Naive thymus-derived CD8-positive, alpha-beta T cell (primary cell): ENCODE measurements at places on chromosomes 12 and 14. TPM values are rescaled to one million over a fixed set of nuclear protein-coding genes. Genes with fewer than 3 reads are reported as not detected.

- DNase-seq = no peak
Observed at GRCh38 chr14:71438684-71439083, 493.5 kb upstream of the RGS6 start.

SLC38A1 gene
- 343 TPM for total RNA-seq

- no peak for DNase-seq
Observed at GRCh38 chr12:57162553-57163125, 15.2 kb upstream of the LRP1-AS start.

GRCh38 chr12:109987615-109988014 lies 8.6 kb downstream of the GIT2 start:
- DNase-seq = no peak

C12orf56 gene
- not detected for total RNA-seq

FICD gene
- 4.6 TPM for total RNA-seq

GRCh38 chr12:124716208-124717130 lies 147.2 kb downstream of the SCARB1 start:
- no peak for DNase-seq

GRCh38 chr12:113368331-113368730 lies 9.9 kb downstream of the PLBD2 start:
- no peak for DNase-seq

GRCh38 chr12:109619002-109619604 lies 45.5 kb downstream of the MVK start:
- no peak for DNase-seq

GRCh38 chr12:3328081-3328480 lies 162.9 kb upstream of the PRMT8 start:
- DNase-seq = no peak

DNA sequence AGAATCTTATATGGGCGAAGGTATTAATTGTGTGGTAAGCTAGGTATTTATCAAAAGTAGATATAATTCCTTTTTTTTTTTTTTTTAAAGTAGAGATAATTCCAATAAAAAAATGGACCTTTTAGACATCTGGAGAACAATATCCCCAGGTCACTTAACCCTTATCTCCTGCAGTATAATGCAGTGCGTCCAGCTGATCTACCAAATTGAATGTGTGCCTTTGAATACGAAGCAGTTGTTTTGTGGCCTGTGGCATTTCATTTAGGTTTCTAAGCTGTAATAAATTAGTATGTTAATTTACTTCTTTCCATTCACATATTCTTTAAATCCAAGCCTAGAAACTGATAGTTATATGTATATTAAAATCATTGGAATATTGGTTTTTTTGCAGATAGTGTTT lies 3.1 kb downstream of the FUT8 start:
- DNase-seq = no peak

- DNase-seq = no peak
Observed at GRCh38 chr14:32623300-32624093, 294.4 kb downstream of the AKAP6 start.

DNA sequence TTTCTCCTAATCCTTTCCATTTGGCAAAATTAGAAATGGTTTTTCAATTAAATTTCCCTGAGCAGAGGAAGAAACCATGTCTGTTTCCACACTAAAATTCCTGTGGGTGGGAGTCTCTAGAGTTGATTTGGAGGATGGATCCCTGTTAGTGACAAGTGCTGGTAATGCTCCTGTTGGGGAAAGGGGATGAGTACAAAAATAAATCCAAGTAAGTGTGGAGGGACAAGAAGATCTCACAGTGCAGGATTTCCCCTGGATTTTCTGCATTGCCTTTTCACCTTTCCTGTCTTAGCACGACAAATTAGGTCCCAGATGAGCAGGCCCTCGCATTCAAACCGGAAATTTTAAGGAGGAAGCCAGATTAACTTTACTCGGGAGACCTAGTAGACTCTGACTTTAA lies 107.5 kb downstream of the DAD1 start:
- no peak for DNase-seq

- DNase-seq = no peak
Observed at GRCh38 chr12:16220120-16220519, 57.4 kb downstream of the SLC15A5 start.

PPP2R5C gene
- 418 TPM for total RNA-seq

MGP gene
- total RNA-seq = 4.1 TPM

DNA sequence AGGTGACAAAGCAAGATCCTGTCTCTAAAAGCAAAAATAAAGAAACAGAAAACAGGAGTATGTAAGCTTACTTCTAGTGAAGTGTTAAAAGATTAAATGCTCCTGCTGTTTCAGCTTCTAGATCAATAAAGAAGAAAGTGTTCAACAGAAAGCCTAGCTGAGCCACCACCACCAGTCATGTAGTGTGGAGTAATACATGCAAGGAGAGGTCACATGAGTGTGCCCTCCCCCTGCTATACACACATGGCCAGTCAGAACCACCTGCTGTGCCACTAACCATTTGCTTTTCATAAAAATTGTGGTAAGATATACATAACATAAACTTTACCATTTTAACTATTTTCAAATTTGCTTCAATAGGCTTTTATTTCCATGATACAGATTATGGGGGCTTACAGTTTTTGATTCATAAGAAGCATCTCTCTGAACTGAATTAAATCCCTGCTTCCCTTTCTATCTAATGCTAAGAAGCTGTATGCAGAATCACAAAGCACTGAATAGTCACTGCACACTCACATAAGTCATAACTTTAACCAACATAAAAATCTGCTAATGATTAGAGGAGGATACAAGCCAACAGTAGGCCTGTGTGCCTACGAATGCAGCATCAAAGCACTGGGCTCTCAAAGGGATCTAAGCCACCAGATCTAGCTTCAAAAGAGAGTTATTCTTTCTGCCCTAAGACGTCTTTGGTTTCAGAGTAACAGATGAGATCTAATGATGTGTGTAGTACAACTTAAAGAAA lies 515.5 kb downstream of the C12orf50 start:
- DNase-seq = no peak

DNA sequence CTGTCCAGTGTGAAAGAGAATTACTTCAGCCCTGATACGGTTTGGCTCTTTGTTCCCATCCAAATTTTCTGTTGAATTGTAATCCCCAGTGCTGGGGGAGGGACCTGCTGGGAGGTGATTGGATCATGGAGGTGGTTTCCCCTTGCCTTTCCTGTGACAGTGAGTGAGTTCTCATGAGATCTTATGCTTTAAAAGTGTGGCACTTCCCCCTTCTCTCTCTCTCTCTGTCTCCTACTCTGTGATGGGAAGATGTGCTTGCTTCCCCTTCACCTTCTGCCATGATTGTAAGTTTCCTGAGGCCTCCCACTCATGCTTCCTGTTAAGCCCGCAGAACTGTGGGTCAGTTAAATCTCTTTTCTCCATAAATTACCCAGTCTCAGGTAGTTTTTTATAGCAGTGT lies 5.5 kb upstream of the SLC15A5 start:
- DNase-seq = no peak
